ENCODE measurements at places on chromosomes 5 and 9. TPM values are rescaled to one million over a fixed set of nuclear protein-coding genes. Genes with fewer than 3 reads are reported as not detected.

- DNase-seq = no peak
Observed at GRCh38 chr5:138370537-138370936, 18.1 kb downstream of the KDM3B start.

DNA sequence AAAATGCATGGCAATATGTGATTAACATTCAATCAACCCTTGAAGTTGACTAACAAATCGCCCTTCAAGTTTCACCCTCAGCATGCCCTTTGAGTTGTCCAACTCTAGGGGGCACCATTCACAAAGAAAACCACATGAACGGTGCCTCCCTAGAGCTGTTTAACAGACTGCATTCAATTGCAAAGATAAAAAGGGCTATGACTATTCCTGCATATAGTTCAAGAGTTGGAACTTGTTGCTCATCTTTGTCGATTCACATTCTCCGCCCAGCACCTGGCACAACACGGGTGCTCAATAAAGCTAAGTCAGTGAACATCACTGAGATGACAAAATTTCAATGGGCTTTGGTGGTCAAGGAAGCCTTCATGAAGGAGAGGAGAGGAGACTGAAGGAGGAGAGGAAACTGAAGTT is 69.6 kb upstream of the SLC30A5 start:
- no peak for DNase-seq

GRCh38 chr5:158752656-158752973 is 347.1 kb downstream of the EBF1 start:
- no peak for DNase-seq

DNA sequence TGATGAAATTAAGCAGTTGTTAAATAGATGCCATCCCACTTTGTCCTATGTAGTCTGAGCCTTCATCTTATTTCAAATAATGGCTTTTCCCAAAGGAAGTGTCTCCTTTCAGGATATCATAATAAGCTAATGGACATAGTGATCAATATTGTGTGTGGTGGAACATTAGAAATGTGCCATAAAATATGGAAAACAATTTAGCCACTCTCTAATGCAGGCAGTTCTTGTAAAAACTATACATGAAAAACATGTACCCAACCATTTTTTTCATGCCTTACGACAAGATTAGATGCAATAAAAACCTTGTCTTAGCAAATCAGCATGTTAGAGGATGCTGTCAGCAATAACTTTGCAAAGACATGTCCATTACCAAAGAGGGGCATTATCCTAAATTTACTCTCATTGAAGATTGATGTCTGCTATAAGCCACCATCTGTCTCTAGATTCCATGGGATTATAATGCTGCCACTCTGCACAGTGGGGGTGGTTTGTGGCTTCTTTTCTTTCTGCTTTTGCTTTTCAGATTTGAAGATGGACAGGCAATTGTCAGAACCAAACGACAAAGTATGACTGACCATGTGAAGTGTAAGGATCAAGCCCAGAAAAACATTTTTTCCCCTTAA is 724.0 kb upstream of the ZNF608 start:
- no peak for DNase-seq

PDE8B gene
- polyA plus RNA-seq = 5.7 TPM

ADAM19 gene
- polyA plus RNA-seq = 8.2 TPM

BTNL3 gene
- polyA plus RNA-seq = 0.43 TPM

- DNase-seq = no peak
Observed at GRCh38 chr5:174412374-174412773, 312.0 kb upstream of the MSX2 start.

DNA sequence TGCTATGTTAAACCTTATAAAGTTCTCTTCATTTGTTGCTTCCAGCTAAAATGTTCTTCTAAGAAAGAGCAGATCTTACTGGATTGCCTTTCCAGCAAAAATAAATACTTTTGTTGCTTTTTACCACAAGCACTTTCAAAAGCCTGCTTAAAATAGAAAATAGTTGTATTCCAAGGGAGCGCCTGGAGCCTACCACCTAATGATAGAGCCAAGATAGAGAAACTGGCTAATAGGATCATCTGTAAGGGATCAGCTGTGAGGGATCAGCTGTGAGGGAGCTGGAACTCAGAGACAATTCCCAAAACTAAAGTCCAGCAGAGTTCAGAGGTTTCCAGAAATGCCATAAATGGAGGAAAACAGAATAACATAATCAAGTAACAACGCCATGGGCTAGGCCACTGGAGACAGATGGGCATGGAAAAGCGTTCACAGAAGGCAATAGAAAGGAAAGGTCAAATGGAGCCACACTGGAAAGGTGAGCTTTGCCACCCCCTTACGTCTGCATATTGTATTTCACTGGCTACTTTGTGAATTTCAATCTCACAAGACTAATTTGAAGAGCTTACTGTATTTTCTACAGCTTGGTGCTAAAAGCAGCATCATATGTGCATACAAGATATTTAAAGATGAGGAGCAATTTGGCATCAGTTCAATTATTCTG is 140.6 kb upstream of the TLE4 start:
- no peak for DNase-seq

DNA sequence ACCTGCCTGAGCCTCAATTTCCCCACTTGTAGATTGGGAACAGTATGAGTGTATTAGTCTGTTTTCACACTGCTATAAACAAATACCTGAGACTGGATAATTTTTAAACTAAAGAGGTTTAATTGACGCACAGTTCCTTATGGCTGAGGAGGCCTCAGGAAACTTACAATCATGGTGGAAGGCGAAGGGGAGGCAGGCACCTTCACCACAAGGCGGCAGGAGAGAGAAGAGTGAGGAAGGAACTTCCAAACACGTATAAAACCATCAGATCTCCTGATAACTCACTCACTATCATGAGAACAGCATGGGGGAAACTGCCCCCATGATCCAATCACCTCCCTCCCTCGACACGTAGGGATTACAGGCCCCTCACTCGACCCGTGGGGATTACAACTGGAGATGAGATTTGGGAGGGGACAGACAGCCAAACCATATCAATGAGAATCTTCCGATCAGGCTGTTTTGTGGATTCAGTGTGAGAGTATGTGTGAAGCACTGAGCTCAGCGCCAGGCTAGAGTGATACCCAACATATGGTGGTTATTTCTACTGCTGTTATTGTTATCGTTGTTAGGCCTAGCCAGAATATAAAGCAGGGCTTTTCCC is 14.6 kb upstream of the LMX1B start:
- DNase-seq = no peak

DNA sequence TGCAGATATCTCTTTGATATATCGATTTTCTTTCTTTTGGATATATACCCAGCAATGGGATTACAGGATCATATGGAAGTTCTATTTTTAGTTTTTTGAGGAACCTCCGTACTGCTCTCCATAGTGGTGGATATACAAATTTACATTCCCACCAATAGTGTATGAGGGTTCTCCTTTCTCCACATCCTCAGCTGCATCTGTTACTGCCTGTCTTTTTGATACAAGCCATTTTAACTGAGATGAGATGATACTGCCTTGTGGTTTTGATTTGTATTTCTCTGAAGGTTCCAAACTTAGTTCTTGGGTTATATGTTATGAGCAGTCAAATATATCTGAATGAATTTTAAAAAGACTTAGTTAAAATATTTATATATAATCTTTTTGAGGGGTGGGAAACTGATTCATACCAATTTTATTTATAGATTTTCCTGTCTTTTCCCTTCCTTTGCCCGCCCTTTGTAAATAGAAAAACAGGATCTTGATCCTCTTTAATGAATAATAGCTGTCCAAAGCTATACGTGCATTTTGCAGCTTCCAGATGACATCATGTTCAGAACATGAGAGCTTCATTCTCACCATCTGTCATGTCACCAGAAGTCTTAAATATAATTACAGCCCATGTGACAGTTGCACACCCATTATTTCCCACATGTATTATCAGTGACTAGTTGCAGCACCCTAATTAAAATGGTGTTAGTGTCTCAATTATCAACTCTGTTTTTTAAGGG is 6.2 kb upstream of the ARHGEF28 start:
- DNase-seq = no peak

DNA sequence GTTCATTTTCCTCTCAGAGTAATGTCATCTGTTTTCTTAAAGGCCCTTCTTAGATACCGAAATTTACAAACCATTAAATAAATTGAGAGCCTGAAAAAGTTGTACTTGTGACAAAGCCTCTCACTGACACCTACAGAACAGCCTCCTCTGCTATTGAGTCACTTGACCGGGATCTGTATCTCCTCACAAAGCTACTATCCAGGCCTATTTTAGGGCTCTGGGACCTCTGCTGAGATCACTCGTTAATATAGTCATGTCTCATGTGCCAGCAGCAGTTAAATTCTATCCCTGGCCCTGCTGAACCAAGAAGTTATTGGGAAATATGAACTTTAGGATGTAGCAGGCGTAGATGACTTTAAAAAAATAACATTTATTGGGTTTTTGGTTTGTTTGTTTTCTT is 31.1 kb downstream of the FBXO38 start:
- no peak for DNase-seq

- no peak for DNase-seq
Observed at GRCh38 chr9:124662561-124662960, 108.5 kb downstream of the NR6A1 start.

DNA sequence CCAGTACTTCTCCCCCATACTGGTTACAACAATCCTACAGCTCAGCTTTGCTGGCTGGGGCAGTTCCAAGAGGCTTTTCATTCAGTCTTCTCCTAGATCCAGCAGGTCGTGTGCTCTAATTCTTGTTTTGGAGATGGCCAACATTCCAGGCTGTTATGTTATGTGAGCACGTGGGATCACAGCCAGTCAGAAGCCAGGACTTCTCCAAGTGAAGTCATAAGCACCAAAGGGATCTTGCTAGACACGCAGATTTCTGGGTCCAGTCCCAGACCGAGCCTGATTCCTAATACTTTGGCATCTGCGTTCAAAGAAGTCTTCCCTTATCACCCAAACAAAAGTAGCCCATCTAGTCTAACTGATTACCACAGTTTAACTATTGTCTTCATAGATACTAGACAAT is 1.4 kb upstream of the LARP1 start:
- no peak for DNase-seq

- DNase-seq = no peak
Observed at GRCh38 chr5:10470669-10471068, 29.0 kb downstream of the ROPN1L start.

- no peak for DNase-seq
Observed at GRCh38 chr5:125477586-125477975, 731.1 kb upstream of the ZNF608 start.

IFNA14 gene
- not detected for polyA plus RNA-seq

NUDT12 gene
- 28.7 TPM for polyA plus RNA-seq
